ENCODE measurements at places on chromosomes 2 and 18.

- no peak for DNase-seq
These were observed 135.7 kb upstream of the NFATC1 start for GRCh38 chr18:79260023-79260422.

- no peak for DNase-seq
These were observed 130.4 kb upstream of the CYP26B1 start for GRCh38 chr2:72278046-72278445.

GRCh38 chr2:120833127-120833675, 97.5 kb downstream of the GLI2 start:
- DNase-seq = no peak

- DNase-seq = no peak
These were observed 416.8 kb downstream of the FIGN start for GRCh38 chr2:163319006-163319405.

- DNase-seq = no peak
These were observed 45.6 kb upstream of the TTC39C start for GRCh38 chr18:23968638-23969604.

- no peak for DNase-seq
These were observed 20.4 kb downstream of the ADAM23 start for GRCh38 chr2:206463685-206464084.

GRCh38 chr2:11744631-11745394, 1.6 kb upstream of the LPIN1 start:
- no peak for DNase-seq

GRCh38 chr18:35662293-35663062, 80.9 kb downstream of the GALNT1 start:
- no peak for DNase-seq

GRCh38 chr2:101357376-101357775, 29.9 kb downstream of the CREG2 start:
- DNase-seq = no peak

GRCh38 chr2:218074031-218074430, 5.0 kb downstream of the RUFY4 start:
- no peak for DNase-seq

DNA sequence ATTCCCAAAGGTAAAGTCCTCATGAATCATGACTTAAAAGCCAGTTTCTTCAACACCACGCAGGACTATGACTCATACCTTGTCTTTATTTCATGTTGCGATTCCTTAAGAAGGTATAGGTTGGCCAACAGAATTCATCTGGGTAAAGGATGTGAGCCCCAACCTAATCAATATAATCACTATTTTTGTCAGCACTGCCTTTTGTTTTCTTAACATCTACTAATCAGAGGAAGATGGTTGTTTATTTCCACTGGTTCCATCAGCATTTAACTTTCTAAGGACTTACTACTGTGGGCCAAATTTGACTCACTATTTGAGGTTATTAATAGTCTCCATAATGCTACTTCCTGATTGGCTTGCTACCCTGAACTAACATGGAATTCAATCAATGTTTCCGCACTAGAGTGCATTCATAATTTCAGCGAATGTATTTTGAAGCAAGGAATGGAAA, 78.6 kb downstream of the SCG2 start:
- DNase-seq = no peak

GRCh38 chr2:86232910-86233309, 33.7 kb downstream of the MRPL35 start:
- DNase-seq = no peak
